Activated CD4-positive, alpha-beta T cell treated with anti-CD3 and anti-CD28 coated beads for 36 hours (primary cell): ENCODE measurements at places on chromosomes 3 and 15. TPM values are rescaled to one million over a fixed set of nuclear protein-coding genes. Genes with fewer than 3 reads are reported as not detected.

Gene AGBL1
- total RNA-seq, result 0.04 TPM

GRCh38 chr3:58567251-58567515 lies 10.0 kb downstream of the FAM107A start:
- DNase-seq, result no peak

DNA sequence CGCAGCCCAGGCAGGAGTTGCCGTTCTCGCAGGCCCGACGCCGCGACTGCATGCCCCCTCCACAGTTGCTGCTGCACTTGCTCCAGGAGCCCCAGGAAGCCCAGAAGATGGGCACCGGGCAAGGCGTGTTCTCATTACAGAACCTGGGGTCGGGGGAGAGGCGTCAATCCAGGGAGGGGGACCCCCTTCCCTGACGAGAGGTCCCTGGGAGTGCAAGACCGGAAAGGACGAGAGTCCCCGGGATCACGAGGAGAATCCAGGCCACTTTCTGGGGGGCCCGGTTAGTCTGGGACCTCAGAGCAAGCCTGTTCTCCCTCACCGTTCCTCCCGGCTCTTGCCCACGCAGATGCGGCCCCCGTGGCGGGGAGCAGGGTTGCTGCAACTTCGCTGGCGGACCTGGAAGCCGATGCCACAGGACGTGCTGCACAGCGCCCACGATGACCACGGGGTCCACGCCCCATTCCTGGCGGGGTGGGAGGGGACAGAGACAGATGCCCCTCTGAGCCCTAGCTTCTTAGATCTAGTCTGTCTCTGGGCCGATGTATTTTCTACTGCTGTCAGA lies 113.9 kb downstream of the SEMA5B start:
- no peak for DNase-seq

- DNase-seq, result no peak
Observed at GRCh38 chr3:23442598-23443383, 239.7 kb downstream of the UBE2E2 start.

Gene ERC2
- not detected for total RNA-seq

DNA sequence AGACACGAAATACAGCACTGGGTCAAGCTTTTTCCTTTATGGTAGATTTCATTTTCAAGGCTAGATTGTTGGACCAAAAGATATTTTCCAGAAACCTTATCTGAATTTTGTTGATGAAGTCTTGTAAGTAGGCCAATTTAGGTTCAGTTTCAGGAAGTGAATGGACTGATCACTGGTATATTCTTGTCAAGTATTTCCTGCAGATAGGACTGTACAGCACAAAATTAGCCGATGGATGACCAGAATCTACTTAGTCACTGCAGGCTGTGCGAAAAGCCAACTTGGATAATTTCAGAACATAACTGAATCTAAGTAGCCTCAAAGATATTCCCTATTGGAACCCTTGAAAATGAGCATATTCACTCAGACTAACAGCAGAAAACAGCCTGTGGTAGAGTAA lies 206.5 kb downstream of the NR1D2 start:
- no peak for DNase-seq

GRCh38 chr15:79222808-79223207 lies 59.7 kb upstream of the ANKRD34C start:
- no peak for DNase-seq

Gene GRIP2
- not detected for total RNA-seq

DNA sequence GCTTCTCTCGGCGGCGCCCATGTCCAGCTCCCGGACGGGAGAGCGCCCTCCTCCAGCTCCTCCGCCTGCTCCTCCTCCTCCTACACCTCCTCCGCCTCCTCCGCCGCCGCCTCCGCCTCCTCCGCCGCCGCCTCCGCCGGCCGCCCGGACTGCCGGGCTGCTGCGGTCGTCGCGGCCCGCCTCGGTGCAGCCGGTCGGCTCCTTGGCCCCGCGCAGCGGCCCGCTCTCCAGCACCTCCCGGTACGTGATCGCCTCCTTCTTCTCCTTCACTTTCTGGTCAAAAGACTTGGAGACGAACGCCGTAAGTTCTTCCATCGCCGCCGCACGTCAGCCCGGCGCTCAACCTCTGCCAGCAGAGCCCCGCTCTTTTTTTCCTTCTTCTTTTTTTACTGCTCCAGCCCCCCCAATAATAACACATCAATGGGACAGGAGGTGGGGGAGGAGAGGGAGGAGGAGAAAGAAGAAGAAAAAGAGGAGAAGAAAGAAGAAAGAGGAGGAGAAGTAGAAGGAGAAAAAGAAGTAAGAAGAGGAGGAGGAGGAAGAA lies 438 bp downstream of the SHOX2 start:
- peak; percentile 33 for DNase-seq

- DNase-seq, result no peak
Observed at GRCh38 chr15:87660251-87661129, 596.0 kb downstream of the NTRK3 start.

- no peak for DNase-seq
Observed at GRCh38 chr3:62479326-62479725, 106.0 kb upstream of the FEZF2 start.

DNA sequence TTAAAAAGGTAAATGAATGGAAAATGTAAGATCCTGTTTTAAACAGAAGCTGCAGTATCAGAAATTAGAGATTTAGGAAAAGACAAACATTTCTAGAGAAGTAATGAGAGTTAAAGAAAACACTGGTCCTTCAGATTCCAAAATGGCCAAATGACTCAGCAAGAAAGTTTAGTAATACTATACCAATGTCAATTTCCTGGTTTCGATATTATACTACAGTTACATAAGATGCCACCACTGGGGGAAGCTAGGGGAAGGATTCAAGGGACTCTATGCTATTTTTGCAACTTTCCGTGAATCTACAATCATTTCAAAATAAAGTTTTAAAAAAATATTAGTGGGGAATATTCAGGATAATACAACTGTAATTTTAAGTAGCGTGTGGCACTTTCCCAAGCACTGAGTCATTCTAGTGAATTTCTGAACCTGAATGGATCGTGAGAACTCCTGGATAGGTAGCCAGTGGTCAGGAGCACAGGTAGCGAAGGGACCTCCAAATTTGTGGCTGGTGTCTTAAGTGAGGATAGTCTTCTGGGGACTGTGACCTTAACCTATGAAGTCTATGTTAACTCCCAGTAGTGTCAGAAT lies 37.6 kb downstream of the TMCC1 start:
- no peak for DNase-seq

DNA sequence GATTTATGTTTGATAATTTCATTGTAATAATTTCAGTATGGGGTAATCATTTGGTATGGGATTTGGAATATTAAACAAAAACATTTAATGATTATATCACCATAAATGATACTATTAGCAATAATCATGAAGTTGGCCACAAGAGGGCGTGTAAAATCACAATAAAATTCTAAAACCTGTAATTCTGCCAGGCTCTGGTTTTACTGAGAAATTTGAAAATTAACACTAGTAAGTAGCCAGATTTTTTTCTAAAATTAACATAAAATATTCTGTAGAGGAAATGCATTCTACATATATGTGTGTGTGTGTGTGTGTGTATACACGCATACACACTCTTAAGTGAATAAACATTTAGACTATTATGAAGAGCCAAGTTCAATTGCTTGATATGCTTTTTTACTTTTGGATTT lies 40.5 kb downstream of the FEZF2 start:
- DNase-seq, result no peak

DNA sequence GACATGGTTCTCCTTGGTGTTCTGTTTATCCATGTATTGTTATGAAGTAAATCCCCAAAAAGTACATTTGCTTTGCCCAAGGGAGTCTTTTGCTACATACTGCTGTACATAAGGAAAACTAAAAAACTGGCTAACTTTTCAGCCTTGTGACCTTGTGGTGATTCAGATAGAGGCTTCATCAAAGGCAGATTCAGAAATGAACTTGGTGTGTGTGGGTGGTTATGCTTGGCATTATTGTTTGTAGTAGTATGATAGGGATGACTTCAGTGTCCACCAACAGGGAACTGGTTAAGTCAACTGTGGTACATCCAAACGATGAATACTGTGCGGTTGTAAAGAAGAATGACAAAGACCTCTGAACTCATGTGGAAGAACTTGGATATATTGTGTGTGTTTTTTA lies 75.6 kb upstream of the CHRNB4 start:
- DNase-seq, result no peak

Gene NFKBIZ
- 56.7 TPM for total RNA-seq

- no peak for DNase-seq
Observed at GRCh38 chr3:86774082-86774691, 216.8 kb downstream of the VGLL3 start.

DNA sequence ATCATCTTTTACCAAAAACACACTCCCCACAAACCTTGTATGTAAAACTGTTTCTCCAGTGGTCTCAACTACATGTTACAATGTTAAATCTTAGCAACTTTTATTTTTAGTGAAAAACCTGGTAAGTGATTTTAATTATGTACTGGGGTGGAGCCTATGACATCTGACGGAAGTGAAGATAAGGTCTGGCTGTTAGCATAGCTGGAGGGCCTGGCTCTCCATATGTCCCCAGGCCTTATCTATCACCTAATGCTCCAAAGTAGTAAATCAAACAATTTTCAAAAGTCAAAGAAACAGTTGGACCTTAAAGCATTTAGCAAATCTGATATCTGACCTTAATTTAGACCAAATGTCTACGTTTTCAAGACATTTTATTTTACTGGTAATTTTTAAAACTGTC lies 173.6 kb upstream of the SMAD3 start:
- DNase-seq, result no peak

Gene CHRNA3
- not detected for total RNA-seq

DNA sequence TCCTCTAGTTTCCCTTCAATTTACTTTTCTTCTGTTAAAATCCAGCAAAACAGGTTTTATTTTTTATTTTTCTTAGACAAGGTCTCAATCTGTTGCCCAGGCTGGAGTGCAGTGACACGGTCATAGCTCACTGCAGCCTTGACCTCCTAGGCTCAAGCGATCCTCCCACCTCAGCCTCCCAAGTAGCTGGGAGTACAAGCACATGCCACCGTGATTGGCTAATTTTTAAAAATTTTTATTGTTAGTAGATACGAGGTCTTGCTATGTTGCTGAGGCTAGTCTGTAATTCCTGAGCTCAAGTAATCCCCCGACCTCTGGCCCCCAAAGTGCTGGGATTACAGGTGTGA lies 41.6 kb downstream of the ILDR1 start:
- no peak for DNase-seq

- no peak for DNase-seq
Observed at GRCh38 chr3:55591888-55592287, 104.8 kb upstream of the WNT5A start.

Gene AHSG
- total RNA-seq, result not detected

GRCh38 chr15:99983171-99983885 lies 250.1 kb upstream of the LYSMD4 start:
- DNase-seq, result no peak

- no peak for DNase-seq
Observed at GRCh38 chr3:139105154-139105702, 60.5 kb upstream of the PRR23C start.

Gene SI
- not detected for total RNA-seq

Gene SERPINI2
- total RNA-seq, result not detected

DNA sequence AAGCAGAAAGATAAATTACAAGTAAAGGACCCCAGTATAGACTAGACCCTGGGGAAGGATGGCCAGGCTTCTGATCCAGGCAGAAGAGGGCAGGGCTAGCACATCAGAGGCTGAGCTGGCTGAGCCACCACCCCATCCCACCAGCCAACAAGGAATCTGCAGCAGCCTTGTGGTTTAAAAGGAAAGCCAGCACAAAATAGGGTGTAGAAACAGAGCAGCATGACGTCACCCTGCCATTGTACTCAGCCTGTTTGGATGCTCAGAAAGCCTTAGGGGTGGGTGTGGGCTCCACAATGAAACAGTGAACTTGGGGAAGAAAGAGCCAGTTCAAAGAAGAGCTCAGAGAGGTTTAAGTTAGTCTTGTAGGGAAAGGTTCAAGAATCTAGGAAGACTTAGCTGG lies 28.2 kb downstream of the DUOX1 start:
- no peak for DNase-seq

DNA sequence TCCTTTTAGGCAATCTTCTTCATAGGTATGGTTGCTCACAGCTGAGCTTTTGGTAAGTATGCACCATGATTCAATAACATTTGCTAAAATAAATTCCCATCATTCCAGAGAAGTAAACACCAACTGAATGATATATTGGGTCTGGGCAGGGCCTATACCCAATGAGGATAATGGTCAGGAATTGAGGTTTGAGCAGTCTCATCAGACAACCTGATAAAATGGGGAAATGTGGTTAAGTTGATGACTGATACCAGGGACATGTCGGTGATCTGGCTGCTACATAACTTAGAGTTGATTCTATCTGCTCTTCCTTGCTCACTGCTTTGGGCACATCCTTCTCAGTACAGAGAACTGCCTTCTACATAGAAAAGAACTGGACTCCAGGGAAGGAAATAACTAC lies 92.9 kb downstream of the GPR156 start:
- no peak for DNase-seq

Gene SLC28A2
- total RNA-seq, result not detected

Gene CADPS
- not detected for total RNA-seq

DNA sequence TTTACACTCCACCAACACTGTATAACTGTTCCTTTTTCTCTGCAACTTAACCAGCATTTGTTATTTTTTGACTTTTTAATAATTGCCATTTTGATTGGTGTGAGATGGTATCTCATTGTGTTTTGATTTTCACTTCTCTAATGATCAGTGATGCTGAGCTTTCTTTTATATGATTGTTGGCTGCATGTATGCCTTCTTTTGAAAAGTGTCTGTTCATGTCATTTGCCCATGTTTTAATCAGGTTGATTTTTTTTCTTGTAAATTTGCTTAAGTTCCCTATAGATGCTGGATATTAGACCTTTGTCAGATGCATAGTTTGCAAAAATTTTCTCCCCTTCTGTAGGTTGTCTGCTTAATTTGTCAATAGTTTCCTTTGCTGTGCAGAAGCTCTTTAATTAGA lies 263.0 kb downstream of the MBNL1 start:
- no peak for DNase-seq
